ENCODE measurements at places on chromosomes 6 and 20. TPM values are rescaled to one million over a fixed set of nuclear protein-coding genes. Genes with fewer than 3 reads are reported as not detected.
A peak's percentile ranks its signal among the peaks of the same experiment; 100 is the strongest.

GRCh38 chr6:44166591-44167184 is 8.1 kb downstream of the CAPN11 start:
- no peak for DNase-seq

DNA sequence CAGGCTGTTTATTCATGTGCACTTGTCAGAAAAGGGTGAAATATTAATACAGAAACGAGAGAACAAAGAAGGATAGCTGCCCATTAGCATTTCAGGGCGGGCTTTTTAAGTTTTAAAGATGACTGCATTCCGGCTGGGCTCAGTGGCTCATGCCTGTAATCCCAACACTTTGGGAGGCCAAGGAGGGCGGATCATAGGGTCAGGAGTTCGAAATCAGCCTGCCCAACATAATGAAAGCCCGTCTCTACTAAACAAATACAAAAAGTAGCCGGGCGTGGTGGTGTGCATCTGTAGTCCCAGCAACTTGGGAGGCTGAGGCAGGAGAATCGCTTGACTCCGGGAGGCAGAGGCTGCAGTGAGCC is 130.5 kb downstream of the HFE start:
- peak; percentile 38 for DNase-seq

- DNase-seq: no peak
These were observed 8.8 kb downstream of the FOXC1 start for GRCh38 chr6:1618311-1619097.

- no peak for DNase-seq
These were observed 104.8 kb downstream of the BCKDHB start for GRCh38 chr6:80211286-80211685.

- DNase-seq: no peak
These were observed 648.5 kb downstream of the TFAP2A start for GRCh38 chr6:9766240-9766915.

GRCh38 chr20:57573894-57574293 is 13.0 kb downstream of the PCK1 start:
- DNase-seq: peak; percentile 20

GRCh38 chr20:19241440-19241839 is 29.0 kb downstream of the SLC24A3 start:
- DNase-seq: no peak

GRCh38 chr6:134510142-134510541 is 192.2 kb upstream of the SGK1 start:
- DNase-seq: no peak

DNA sequence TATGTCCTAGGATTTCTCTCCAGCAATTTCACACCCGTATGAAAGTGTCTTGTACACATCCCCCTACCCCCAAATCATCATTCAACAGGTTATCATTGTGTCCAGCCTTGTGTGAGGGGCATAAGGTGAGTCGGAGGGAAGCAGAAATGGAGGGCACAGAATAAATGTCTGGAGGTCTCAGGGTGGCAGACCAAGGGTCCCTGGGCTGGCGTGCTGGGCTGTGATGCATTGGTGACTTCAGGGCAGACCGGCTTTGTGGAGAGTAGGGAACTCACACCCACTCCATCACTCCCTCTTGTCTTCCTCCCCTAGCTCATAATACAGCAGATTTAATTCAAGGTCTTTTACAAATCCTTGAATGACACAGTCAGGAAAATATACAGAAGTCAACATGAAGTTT is 191.7 kb upstream of the PMEPA1 start:
- no peak for DNase-seq

- DNase-seq: peak; percentile 48
These were observed 9.7 kb upstream of the BPIFB1 start for GRCh38 chr20:33273117-33273851.

DNA sequence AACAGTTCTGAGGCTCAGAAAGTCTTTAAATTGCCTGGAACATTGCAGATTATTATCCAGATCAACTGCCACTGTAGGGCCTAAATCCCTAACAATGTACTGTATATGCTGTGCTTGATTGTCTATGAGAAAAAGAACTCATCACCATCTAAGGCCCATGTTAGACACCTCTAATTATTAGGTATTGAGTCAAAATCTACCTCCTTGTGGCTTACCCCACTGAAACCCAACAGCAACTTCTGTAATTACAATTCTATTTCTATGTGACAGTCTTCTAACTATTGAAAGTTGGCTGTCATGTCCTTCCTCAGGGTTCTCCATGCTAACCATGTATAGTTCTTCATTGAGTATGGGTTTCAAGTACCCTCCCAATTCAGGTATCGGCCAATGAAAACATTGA is 13.9 kb downstream of the MCM9 start:
- DNase-seq: no peak

DNA sequence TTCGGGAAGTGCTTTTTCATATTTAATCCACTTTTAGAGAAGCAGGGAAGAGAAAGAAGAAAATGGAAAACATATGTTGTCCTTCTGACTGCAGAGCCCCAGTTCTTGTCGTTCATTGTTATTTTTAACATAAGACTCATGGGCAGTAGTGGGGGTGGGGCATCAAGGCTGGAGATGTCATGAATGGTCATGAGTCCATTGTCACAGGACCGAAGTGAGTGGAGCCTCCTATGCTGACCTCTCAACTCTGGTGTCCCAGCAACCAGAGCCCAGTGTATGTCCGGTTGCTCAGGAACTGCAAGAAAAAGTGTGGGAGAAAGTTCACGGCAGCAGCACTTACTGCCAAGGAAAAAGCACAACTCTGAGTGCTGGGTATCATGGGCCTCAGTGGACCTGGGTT is 108.6 kb downstream of the BANF2 start:
- no peak for DNase-seq

- no peak for DNase-seq
These were observed 466.9 kb downstream of the KIF16B start for GRCh38 chr20:16106191-16106849.

DNA sequence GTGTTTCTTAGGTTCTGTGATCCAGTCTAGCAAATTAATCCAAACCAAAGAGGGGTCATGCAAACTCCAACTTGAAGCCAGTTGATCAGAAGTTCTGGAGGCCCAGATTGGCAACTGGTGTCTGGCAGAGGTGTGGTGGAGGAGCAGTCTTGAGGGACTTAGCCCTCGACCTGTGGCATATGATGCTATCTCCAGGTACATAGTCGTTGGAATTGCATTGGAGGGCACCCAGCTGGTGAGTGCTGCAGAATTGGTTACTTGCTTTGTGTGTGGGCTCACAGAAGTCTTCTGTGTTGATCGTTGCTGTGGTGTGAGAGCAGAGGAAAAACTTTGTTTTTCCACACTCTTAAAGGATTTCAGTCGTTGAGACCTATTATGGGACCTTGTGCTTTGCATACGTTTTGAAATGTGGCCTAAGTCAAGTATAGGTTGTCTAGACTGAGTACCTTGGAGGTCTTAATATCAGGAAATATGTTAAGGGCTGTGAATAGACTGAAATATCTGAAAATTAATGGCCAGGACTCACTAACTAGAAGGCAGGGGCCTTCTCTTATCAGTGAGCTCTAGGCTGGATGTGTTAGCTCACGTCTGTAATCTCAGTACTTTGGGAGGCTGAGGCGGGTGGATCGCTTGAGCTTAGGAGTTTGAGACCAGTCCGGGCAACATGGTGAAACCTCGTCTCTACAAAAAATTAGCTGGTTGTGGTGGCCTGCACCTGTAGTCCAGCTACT is 7.8 kb downstream of the PANK2 start:
- DNase-seq: peak; percentile 10

DNA sequence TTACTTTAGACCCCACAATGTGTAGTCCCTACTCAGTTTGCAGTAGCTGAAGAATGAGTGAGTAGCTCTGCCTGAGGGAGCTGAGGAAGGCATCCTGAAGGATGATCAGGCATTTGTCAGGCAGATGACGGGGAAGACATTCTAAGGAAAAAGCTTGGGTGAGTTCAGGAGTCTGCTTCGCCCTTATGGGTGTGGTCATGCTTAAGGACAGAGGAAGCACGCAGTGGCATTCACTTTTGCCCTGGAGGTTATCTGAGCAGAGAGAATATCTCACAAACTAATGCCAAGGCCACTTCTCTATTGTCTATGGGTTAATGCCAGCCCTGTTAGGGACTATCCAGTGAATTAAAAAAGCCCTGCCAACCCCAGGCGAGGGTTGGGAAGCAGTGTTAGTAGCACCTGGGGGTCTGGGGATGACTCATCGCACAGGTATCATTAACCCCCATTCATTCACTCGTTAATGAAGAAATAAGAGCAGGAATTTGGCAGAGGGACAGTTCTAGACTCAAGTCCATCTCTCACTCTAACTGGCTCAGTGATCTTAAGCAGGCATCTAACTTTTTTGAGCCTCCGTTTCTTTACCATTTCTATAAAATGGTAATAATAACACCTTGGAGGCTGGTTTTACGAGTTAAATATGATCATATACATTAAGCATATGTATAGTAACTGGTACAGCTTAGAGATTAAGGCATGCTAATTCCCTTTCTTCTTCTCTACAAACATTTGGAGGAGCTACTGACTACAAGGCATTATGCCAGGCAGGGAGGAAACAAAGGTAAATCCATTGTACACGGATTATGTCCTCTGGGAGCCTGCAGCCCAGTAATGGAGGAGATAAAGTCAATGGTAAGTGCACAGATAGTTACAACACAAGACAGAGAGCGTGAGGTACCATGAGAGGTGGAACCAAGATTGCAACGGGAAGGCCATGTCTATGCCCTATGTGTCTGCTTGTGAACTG is 93.2 kb upstream of the AKIRIN2 start:
- no peak for DNase-seq

DNA sequence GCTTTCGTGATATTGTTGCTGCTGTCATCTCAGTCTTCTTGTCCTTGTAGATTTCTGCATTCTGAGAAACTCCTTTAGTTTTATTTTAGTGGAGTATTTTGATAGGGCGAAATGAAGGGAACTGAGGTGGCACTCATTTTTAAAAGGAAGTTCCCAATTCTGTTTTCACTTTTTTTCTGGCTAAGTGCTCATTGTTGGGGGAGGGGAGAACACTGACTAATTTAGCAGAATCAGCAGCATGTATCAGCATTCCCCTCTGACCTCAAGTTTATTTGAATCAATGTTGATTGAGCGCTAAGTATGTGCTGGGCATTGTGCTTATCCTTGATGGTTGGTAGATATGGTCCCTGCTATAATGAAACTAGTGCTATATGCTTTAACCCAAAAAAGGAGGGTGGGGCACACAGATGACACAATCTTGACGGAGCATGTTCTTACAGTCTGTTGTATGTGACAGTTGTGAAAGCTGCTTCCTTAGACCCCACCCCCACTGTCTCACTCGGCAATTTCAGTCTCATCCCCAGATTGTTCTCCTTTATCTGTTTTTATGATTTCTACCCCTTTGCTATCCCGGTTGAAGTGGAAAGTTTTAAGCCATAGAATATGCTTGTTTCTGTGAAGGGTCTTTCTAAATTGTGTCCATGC is 262.4 kb downstream of the SOX4 start:
- DNase-seq: no peak

DNA sequence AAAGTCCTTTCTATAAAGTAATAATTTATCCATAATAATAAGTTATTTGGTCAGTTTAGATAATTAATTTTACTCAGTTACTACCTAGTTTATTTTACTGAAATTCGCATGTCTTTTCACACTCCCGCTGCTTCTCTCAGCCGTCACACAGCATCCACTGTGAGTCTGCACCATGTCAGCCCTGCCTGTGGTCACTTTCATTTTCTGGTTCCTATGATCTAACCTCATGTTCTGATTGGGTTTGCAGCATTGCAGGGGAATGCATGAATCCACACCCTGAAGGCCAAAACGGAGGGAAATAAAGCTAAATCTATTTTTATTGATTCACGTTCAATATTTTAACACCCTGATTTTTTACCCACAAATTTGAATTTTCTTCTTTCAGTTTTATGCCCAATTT is 47.4 kb downstream of the PDE10A start:
- DNase-seq: no peak

- no peak for DNase-seq
These were observed 32.8 kb downstream of the CD164 start for GRCh38 chr6:109349419-109349987.

DNA sequence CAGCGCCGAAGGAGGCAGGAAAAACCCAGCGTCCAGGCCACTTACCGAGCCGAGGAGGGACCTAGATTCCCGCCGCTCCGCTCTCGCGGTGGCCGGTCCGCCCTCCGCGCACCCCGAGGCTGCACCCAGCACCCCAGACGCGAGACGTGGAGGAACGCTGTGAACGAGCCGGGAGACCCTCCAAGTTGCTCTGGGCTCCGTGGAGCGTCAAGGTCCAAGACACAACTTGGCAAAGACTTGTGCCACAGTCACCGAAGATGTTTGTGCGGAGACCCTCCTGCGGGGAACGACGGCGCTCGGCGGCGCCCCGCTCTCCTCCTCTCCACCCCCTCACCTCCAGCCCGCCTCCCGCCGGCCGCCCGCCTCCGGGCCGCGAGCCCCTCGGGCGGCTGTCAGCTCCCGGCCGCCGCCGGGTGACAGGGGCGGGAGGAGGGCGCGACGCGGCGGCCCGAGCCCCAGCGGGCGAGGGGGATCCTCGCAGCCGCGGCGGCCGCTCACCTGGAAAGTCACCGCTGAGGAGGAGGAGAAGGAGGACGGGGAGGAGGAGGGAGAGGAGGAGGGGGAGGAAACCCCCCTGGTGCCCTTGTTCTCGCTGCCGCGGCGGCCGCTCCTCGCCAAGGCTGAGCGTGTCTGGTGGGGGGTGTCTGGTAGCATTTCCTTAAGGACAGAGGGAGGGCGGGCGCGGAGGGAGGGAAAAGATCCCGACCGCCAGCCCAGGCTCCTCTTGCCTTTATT is 637 bp upstream of the HIVEP2 start:
- DNase-seq: peak; percentile 71

DNA sequence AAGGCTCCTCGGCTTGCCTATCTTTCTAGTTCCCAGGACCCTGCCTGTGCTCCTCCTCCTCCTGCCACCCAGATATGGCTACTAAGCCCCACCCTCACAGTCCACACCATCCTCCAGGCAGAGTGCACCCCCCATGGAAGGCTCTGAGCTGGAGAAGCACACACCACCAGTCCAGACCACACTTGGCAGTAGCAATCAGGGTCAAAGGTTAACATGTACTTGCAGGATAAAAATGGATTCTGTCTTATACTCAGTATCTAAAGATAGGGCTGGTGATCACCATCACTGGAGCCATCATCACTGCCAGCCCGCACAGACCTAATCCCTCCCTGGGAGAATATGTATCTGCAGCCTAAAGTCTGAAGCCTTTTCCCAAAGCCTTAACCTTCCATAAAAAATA is 83.4 kb downstream of the PRKN start:
- no peak for DNase-seq

- DNase-seq: no peak
These were observed 19.9 kb downstream of the SMPDL3A start for GRCh38 chr6:122809001-122809400.

- peak; percentile 41 for DNase-seq
These were observed 6.7 kb downstream of the MTCH1 start for GRCh38 chr6:36979347-36979742.

TBXT gene
- total RNA-seq: not detected

CCM2L gene
- total RNA-seq: not detected

ARFGEF3 gene
- 0.71 TPM for total RNA-seq

RBM24 gene
- total RNA-seq: not detected

MROH8 gene
- total RNA-seq: 1.8 TPM

SCRT2 gene
- total RNA-seq: not detected

APOBEC2 gene
- total RNA-seq: not detected
